ENCODE measurements at places on chromosomes 3 and 15.

- no peak for DNase-seq
Observed at GRCh38 chr3:43583481-43583880, 38.3 kb downstream of the ANO10 start.

DNA sequence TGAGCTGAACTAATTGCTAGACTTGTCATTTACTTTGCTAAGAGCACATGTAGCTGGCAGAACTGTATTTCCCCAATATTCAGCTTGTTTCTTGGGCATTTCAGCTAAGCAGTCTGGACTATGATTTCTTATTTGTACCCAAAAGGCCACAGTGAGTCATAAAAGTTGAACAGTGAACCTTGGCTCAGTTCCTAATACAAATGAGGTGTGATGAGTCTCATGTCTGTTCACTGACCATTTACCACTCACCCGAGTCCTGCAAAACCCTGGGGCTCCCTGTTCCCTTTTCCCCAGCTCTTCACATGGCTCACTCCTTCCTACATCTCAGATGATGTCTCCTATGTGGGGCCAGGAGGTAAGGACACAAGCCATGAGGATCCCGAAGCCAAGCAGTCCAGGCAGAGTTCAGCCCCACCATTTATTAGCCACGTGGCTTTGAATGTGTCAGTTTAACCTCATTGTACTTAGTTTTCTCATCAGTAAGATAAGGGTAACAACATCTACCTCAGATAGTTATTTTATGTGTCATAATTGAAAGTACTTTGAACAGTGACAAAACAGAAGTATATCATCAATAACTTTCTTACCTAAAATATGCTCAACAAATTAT, 239.3 kb downstream of the IL5RA start:
- DNase-seq, result no peak

DNA sequence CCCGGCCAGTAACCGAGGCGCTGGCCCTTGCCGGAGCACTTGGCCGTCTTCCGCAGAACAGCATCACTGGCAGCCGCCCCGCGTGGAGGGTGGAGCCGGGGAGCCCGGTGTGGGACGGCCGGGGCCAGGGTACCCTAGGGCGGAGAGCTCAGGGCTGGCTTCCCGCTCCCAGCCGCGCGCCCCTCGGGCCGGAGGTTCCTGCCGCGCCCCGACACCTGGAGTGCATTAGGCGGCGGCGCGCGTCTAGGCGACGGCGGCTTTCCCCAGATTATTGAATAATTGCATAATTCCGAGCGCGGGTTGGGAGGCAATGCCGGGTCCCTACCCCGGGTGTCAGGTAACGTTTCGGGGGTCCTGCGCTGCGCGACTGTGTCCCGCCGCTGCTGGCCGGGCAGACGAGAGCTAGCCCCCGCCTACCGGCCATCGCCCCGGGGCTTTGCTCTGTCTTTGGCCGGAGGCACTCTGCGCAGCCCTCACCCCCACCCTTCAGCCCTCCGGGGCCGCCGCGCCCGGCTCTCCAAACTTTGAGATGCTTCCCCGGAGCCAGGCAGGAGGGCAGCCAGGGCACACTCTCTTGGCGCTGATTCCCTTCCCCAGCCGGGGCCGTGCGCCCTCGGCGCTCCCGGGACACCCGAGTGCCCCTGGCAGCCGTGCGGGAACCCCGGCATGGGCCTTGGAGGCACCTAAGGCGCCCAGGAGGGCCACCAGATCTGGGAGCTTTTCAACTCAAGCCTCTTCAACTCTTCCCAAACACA, 749 bp downstream of the ITGA11 start:
- DNase-seq, result no peak

GRCh38 chr3:16928386-16929132, 43.8 kb downstream of the PLCL2 start:
- DNase-seq, result no peak

DNA sequence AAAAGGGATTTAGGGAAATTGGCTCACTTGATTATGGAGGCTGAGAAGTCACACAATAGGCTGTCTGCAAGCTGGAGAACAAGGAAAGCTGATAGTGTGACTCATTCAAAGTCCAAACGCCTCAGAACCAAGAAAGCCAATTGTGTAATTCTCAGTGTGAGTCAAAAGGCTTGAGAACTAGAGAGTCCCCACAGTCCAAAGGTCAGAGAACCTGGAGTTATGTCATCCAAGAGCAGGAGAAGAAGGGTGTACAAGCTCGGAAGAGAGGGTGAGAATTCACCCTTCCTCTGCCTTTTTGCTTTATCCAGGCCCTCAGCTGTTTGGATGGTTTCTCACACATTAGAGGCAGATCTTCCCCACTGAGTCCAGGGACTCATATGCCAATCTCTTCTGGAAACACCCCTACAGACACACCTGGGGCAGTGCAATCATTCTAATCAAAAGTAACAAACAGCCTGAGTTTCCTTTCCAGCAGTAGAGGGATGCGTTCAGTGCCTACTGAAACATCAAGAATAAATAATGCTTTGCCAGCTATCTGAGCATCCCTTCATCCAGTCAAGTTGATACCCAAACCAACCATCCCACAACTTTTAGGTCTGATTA, 271.5 kb downstream of the SATB1 start:
- DNase-seq, result peak; percentile 36

GRCh38 chr3:26205475-26205874, 415.6 kb downstream of the OXSM start:
- no peak for DNase-seq

DNA sequence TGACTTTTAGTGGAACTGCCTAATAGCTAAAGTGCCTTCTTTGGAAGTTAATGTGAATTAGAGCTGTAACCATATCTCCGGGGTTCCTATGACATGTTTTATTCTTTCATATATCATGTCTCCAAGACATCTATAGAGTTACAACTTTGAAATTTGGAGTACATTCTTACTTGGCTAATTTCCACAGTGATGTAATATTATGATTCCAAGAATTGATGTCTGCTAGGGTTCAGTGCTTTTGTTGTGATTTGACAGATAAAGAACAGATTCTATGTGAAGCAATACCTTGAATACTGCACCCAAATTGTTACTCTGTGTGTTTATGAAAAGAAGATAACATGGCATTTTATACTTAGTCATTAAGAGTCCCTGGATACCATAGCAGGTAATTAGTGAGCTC, 934.3 kb downstream of the NTRK3 start:
- DNase-seq, result no peak

- DNase-seq, result peak; percentile 83
Observed at GRCh38 chr15:87287156-87287555, 969.4 kb downstream of the NTRK3 start.

DNA sequence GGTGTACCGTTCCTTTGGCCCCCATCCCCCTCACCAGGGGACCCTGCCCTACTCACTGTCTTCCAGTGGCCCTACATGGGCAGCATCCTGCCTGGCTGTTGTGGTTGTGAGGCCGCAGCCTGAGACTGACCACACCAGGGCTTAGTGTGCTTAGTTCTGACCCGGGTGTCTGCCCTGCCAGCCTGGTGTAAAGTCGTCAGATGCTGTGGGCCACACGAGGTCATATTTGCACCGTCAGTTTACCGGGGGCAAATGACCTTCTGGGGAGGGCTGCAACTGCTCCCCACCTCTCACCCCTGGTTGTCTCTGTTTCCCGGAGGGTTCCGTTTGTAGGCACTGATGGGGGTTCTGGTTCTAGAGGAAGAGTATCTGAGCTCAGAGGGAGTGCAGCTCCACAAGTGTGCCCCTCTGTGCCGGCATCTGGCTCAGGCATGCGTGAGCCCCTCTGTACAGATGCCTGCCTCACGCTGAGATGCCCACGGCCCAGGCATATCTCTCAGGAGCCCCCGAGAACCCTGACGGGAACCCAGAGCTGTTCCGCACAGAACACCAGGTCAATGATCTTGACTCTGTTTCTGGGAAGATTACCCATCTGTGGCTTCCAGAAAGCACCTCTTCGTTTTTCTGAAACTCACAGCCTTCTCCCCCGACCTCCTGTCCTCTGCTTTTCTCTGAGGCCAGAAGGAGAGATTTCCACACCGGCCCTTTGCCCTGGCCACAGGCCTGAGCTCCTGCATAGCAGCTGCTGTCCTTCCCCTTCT, 19.2 kb downstream of the KLF13 start:
- no peak for DNase-seq

DNA sequence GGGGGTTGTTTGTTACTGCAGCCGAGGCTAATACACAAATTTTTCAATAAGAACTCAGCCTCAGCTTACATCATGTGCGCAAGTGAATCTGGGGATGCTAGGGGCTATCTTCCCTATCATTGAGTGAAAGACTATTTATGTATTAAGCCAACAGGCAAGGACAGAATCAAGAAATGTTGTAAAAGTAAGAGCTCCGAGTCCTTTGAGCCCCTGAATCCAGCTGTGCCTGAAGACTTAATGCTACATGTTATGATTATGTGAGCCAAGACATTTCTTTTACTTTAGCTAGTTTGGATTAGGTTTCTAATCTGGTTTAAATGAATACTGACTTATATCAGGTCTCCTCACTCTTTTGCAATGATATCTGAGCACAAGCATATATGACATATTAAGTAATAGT, 782.9 kb upstream of the CFAP20DC start:
- no peak for DNase-seq

Data from fibroblast of villous mesenchyme (primary cell).